ENCODE measurements at places on chromosomes 7 and 10.

GRCh38 chr10:11335167-11335652 is 276.2 kb downstream of the USP6NL start:
- no peak for DNase-seq

- no peak for DNase-seq
Observed at GRCh38 chr7:2758673-2759616, 70.9 kb downstream of the AMZ1 start.

DNA sequence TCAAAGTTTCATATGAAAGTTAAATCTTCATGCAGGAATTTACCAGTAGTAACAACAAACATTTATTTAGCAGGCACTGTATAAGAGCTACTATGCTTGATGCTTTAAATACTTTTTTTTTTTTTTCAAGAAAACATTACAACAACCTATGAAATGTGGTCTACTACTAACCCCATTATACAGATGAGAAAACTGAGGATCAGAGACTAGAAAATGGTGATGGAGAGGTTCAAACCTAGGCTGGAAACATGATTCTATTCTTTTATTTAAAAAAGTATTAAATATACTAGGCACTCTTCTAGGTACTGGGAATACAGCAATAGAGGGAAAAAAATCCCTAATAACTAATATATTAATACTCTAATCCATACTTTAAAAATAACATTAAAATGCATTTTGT is 40.6 kb upstream of the TMEM168 start:
- no peak for DNase-seq

GRCh38 chr10:72295330-72295910 is 21.7 kb downstream of the DDIT4 start:
- DNase-seq: no peak

DNA sequence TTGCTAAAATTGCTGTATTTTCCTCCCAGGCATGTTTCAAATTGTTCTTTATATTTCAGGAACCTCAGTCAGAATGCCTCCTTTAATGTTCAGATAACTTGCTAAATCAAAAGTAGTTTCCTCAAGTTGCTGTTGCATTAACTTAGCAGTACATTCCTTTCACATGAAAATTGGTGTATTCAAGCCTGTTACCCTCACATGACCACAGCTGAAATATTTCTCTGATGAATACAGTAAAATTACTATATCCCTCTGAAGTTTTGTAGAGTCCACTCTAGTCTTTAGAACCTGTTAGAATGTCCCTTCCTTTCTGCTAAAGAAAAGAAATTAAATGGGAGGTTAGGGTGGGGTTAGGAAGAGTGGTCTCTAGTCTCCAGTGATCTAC is 24.5 kb upstream of the C1GALT1 start:
- DNase-seq: no peak

GRCh38 chr7:52247518-52247917 is 787.9 kb upstream of the POM121L12 start:
- DNase-seq: no peak

DNA sequence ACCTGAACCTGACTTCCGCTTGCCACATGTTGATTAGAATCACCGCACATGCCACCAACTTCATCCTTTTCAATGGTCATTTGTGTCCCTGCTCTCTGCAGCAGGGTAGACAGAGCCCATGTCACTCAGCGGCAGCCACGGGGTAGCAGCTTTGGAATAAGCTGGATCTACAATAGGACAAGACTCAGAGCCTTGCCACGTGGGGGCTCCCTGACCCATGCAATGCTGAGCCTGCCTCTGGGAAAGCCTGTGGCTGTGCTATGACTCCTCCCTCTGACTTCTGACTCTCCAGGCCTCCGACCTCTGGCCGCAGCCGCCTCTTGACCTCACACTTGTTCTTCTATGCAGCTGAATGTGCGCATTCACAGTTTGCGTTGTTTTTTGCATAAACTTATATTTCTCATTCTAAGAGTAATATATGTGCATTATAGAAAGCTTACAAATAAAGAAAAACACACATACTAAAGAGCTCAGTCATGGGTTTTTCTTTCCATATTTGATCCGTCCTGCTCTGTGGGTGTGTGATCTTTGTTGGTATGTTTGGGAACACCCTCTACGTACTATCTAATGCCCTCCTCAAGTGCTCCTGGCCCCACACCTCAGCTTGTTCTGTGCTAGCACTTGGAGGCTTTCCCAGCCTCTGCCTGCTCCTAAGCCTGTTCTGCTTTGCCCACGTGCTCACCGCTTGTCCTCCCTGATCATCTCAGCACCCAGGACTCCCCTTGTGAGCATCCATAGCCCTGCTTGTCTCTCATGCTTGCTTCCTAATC is 198.0 kb upstream of the MKI67 start:
- DNase-seq: peak; percentile 28

DNA sequence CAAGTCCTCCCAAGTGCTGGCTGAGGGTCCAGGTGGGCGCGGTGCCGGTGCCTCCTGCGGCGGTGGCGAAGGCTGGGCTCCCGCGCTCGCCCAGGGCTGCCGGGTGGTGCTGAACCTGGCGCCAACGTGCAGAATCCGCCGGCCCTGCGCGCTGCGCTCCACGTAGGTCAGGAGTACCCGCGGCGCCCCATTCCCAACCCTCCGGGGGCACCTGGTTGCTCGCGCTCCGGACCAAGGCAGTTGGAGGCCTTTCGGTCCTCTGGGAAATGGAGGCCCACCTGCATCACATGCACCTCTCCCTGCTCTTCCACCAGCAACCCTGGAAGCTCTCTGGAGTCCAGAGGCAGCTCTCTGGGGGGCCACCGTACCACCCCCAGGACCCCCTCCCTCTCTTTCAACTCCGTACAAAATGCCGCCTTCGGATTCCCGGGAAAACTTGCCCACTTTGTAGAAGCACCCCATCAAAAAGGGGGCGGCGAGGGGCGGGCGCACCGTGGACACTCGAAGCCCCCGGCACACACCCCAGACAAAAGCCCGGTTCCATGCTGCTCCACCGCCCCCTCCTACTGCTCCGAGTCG is 745 bp downstream of the SLC16A9 start:
- DNase-seq: peak; percentile 42

DNA sequence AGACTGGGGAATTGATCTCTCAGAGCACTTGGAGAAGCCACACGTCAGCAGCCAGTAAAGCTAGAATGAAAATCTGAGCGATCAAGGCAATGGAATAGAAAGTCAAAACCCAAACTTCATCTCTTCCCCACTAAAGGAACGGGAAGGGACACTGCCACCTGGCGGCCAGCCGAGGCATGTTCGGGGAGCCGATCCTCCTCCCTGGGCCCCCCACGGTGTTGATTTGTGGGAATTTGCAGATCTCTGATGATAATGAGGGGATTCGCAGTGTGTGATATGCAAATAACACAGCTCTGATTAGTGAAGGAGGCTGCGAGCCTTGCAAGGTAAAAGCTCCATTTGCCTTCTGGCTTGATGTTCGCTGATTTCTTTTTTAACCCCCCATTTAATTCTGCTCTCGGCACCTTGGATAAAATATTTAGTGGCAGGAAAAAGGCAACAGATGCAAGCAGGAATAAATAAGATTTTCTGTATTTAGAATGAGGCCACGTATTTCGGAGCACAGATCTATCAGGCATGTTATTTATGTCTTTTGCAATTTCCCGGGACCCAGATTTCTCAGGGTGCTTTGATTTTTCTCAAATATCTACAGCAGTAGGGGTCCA is 258.6 kb downstream of the PAXIP1 start:
- peak; percentile 53 for DNase-seq

DNA sequence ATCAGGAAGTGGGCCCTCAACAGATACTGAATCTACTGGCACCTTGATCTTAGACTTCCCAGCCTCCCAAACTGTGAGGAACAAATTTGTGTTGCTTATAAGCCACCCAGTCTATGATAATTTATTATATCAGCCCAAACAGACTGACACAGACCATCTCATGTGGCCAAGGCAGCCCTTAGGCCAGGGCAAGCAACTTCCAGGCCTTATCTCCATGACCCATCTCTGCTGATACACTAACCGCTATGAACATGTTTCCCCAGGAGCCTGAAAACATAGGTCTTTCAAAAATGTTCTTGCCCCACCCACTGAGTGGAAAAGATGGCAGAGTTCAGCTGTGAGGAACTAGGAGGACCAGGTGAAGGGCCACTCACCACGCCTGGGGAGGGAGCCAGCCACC is 3.2 kb upstream of the BLOC1S2 start:
- DNase-seq: no peak

DNA sequence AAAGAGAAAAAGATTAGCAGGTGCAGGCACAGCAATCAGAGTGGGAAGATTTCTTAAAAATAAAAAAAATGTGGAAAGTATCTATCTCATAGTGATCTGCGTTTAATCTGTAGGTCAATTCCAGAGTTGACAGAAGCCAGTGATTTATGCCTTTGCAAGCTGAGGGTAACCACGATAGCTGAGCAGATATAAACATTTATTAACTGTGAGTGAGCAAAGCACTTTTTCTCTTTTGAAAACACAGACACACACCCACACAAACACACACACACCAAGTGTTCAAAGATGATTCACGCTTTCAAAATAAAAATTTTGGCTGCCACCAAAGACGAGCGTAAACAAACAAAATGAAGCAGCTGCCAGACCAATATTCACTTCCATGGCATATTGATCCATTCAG is 243.2 kb upstream of the SLC26A5 start:
- peak; percentile 9 for DNase-seq

GRCh38 chr7:117085275-117085674 is 132.0 kb downstream of the ST7 start:
- no peak for DNase-seq

GRCh38 chr10:110535958-110536891 is 31.3 kb upstream of the SMC3 start:
- no peak for DNase-seq

GRCh38 chr7:107742678-107743566 is 1.0 kb upstream of the CBLL1 start:
- DNase-seq: peak; percentile 90

DNA sequence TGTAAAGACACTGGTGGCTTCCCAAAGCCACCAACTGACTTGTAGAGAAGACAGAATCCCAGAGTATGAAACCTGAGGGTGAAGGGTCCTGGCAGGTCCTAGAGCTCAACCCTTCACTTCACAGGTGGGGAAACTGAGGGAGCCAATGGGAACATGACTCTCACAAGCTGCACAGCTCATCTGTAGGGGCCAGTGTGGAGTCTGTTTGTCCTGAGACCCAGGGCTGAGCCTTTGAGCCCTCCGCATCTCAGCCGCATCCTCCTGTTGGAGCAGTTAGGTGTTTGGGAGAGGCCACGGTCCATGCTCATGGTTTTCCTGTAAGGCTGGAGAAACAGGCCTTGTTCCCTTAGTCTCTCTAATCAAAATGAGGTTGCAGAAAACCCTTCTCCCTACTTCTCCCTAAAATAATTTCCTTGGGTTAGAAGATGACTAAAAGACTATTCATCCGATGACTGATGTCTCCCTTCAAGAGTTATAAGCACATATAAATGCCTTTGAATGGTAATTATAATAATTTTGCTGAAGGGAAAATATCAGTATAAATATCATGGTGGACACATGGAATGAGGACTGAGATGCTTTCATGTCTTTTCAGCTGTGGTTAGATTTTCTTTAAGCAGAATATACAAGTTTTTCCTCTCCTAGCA is 10.3 kb downstream of the HTRA1 start:
- DNase-seq: no peak

GRCh38 chr10:59894114-59894513 is 12.2 kb downstream of the CCDC6 start:
- DNase-seq: peak; percentile 6

DNA sequence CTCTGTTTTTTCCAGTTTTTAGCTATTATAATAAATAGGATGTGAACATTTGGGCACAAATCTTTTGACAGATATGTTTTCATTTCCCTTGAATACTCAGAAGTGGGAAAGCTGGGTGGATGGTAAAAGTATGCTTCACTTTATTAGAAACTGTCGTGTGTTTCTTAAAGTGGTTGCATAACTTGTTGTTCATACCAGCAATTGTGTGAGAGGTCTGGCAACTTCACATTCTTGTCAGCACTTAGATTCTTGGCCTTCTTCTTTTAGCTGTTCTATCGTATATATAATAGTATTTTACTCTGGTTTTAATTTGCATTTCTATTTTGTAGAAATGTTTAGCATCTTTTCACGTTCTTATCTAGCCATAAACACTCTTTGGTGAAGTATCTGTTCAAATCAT is 894.4 kb downstream of the KCNMA1 start:
- DNase-seq: no peak

- no peak for DNase-seq
Observed at GRCh38 chr10:95388109-95388471, 97.3 kb upstream of the PDLIM1 start.

GRCh38 chr10:74602576-74602975 is 223.8 kb upstream of the KAT6B start:
- no peak for DNase-seq

DNA sequence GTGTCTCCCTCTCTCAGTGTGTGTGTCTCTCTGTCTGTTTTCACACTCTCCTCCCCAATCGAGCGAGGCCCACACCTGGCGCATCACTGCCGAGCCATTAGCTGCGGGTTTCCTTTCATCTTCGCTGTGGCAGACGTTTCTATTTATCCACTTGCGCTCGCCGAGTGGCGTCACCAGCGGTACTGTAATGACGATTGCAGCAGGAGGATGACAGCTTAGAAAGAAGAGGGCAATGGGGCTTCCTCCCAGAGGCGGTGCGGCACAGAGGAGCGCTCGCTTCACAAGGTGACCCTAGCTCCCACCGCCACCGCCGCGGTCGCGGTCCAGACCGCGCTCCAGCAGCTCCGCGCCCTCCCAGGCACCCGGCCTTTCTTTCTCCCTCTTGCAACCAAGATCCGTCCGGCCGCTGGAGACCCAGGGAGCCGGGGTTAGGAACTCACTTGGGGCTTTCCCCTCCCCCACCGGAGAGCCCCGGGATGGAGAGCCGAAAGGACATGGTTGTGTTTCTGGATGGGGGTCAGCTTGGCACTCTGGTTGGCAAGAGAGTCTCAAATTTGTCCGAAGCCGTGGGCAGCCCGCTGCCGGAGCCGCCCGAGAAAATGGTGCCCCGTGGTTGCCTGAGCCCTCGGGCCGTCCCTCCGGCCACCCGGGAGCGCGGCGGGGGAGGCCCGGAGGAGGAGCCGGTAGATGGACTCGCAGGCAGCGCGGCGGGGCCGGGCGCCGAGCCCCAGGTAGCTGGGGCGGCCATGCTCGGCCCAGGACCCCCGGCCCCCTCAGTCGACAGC is at the start of gene EVX1:
Gene EVX1, plus strand, starts transcription at position 248 of the 785 bp plus-strand sequence. Its CDS starts 229 bp downstream, at position 477.
- DNase-seq: peak; percentile 50

DNA sequence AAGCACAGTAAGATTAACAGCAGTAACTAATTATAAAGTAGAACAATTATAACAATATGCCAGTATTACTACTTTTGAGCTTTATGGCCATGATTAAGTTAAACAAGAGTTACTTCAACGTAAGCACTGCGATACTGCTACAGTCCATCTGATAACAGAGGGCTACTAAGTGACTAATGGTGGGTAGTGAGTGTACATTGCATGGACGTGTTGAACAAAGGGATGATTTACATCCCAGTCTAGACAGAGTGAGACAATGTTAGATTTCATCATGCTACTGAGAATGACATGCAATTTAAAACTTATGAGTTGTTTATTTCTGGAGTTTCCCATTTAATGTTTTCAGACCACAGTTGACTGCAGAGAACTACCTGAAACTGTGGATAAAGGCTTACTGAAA is 45.6 kb downstream of the TPST1 start:
- no peak for DNase-seq

DNA sequence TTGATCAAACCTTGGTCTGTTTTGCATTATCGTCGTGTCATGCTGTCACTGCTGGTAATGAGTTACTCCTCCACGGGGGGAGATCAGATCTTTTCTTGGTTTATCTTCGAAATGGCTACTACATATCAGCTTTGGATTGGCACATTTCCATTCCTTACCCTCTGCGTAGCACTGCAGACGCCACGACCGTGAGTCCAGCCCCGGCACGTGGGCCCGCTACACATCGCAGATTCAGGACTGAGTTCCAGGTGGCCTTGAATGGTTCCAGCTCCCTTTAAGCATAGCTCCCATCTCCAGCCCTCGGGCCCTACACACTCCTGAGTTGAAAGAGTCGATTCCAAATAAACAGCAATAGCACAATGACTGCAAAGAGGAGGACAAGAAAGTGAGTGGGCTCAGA is 238.6 kb upstream of the PFKP start:
- no peak for DNase-seq

Measured in NCI-H82 (cell line).